ENCODE measurements at places on chromosomes 13 and 19.

DNA sequence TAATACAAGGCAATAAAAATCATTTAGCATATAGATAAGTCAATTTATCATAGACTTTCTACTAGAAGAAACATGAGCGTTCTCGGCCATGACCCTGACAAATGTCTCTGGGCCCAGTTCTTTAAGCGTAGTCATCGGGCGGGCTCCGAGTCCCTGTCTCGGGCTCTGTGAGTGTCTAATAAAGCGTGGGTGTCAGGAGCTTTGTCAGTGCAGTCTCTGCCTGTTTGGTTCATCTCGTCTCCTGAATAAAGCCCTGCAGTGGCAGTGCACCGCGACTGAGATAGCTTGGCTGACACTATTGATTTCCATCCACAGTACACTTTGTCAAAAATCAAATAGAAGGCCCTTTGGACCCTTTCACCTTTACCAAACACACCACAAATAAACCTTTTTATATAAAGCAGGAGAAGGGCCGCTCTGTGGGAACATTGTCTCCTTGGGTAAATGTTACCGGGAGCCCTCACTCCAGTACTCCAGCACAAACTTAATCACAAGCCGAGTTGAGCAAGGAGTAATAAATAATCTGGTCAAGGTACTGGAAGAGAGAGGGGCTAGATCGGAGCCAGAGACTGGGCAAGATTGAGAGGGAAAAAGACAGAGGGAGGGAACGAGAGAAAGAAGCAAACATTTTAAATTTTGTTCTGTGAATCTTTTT is 368.2 kb upstream of the TSHZ3 start:
- DNase-seq, result no peak

- no peak for DNase-seq
These were observed 333.2 kb downstream of the MYO16 start for GRCh38 chr13:108962654-108963053.

DNA sequence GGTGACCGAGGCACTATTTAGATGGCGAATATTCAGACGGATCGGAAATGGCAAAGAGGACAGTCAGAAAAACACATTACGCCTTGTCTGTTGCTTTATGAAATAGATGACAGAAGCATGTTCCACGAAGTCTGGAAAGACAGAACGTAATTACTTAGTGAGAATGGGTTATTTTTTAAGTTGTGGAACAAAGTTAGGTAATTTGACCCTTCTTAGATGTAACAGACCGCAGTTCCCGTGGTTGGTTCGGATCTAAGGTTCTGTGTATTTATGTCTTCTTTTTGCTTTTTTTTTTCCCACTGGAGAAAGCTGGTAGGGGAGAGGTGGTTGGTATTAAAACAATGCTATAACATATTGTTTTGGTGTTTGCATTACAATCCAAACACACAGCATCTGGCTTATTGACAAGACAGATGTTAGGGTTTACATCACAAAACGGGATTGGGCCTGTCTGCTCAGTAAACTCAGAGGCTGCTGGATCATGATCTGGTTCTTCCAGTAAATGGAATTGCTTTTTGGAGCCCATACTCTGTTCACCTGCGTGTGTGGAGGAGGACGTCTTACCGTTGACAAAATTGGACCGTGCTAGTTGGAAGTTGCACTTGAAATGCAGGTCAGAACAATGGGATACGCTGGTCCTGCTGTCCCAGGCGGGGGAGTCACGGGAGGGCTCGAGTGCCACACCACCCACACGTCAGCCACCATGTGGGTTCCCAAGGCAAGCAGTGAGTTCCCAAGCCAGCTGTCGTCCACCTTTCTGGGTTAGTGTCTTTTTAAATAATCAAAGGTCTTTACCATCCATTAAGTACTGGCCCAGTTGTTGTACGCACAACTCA is 13.8 kb downstream of the ATP11A start:
- DNase-seq, result no peak

- DNase-seq, result no peak
These were observed 177.1 kb downstream of the PCCA start for GRCh38 chr13:100266026-100266425.

GRCh38 chr13:113645329-113645728 is 12.7 kb downstream of the ATP4B start:
- DNase-seq, result no peak

DNA sequence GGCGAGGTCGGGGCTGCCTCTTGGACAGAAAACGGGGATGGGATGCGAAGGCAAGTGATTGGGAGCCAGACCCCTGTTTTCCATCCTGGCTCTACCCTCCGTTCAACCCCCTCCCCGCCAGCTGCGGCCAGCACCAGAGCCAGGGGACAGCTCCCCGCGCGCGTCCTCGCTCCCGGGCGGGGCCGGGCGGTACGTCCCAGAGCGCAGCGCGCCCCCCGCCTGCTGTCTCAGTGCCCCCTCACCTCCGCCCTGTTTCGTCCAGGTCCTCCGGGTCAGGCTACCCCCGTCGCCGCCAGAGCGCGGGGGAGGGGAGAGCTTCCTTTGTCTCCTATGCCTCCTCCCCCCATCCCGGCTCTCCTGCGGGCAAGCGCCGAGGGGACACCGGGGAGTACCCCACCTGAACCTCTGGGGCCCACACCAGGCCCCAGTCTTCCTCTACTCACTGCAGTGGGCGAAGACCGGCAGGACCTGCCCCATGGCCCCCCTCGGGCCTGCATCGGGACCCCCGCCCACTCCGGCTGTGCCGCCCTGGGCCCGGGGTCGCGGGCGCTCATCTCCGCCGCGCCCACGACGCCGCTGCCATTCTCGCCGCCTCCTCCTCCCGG is 396 bp downstream of the RTN2 start:
- no peak for DNase-seq

DNA sequence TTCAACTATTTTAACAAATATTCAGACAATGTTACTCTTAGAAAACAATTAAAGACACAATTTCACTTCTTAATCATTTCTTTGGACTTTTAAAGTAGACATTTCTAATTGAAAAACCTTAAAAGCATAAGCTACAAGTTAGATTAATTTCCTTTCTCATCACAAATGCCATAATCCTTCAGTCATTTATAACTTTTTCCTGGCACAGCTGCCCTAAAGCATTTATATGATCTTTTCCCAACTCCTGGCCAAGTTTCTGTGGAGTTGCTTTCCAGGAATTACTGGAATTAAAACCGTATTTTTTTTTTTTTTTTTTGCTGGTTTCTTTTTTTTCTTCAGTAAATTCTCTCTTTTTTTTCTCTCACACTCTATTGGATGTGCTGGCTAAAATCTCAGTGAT is 615.9 kb downstream of the TBC1D4 start:
- DNase-seq, result no peak

GRCh38 chr19:40217934-40218890 is at the start of gene TTC9B:
TTC9B (minus strand) TSS chr19:40218384; CDS start chr19:40218381, 3 bp downstream.
- no peak for DNase-seq

- no peak for DNase-seq
These were observed 3.5 kb downstream of the COPE start for GRCh38 chr19:18915639-18916038.

- DNase-seq, result no peak
These were observed 7.1 kb upstream of the ICAM3 start for GRCh38 chr19:10346509-10346908.

GRCh38 chr13:48879432-48879831 is 96.3 kb upstream of the FNDC3A start:
- DNase-seq, result no peak

DNA sequence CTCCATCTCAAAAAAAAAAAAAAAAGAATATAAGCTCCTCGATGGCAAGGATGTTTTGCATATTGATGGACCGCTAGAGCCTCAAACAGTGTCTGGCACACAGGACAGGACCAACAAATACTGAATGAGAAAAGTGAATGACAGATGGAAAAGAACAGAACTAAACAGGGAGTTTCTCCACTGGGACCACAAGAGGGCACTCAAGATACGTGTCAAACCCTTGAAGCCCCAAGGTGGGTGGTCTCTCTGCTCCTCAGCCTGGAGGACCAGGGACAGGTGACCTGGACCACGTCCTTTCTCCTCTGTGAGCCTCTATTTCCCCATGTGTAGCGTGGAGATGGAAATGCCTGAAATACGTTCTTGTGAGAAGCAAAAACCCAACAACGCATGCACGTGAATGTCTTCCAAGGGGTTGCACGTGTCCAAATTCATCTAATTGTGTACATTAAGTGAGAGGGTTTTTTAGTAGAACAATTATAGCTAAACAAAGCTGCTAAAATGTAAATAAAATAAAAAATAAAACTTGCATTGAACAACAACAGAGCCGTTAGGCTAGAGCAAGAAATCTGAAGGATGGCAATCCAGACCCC is 5.7 kb upstream of the CDC42EP5 start:
- DNase-seq, result no peak

GRCh38 chr13:31069808-31070534 is 91.7 kb downstream of the HSPH1 start:
- no peak for DNase-seq

GRCh38 chr13:110525328-110526319 is 35.9 kb downstream of the RAB20 start:
- no peak for DNase-seq

DNA sequence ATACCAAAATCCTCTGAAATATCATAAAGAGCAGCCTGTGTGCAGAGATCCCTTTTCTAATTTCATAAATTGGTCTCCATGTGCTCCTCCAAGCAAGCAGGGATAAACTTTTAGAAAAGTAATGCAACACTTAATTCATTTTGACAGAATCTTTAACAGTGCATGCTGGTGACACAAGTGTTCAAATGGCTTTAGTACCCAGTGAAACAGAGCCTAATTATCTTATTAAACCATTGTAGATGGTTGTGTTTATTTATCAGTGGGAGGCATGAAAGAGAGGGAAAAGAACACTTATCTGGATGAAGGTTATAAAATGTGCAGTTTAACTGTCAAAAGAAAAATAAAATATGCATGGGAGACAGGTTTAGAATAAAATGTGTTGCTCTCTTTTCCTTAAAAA is 945.0 kb upstream of the PCDH20 start:
- DNase-seq, result no peak

DNA sequence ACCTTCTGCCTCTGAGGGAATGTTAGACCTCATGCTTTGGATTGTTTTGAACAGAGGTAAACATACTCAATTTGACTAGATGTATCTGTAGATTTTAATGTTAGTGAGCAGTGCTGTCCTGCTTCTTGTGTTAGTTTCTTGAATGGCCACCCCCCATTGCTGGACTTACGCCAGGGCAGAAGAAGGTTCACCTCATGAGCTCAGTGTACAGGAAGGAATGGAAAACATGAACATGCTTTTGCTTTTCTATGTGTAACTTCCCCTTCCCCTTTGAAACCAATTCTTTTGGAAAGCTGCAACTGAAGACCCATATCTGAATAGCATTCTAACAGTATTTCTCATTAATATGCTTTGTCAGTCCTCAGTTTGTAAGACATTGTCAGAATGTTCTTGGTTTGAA is 32.3 kb downstream of the WASF3 start:
- no peak for DNase-seq

DNA sequence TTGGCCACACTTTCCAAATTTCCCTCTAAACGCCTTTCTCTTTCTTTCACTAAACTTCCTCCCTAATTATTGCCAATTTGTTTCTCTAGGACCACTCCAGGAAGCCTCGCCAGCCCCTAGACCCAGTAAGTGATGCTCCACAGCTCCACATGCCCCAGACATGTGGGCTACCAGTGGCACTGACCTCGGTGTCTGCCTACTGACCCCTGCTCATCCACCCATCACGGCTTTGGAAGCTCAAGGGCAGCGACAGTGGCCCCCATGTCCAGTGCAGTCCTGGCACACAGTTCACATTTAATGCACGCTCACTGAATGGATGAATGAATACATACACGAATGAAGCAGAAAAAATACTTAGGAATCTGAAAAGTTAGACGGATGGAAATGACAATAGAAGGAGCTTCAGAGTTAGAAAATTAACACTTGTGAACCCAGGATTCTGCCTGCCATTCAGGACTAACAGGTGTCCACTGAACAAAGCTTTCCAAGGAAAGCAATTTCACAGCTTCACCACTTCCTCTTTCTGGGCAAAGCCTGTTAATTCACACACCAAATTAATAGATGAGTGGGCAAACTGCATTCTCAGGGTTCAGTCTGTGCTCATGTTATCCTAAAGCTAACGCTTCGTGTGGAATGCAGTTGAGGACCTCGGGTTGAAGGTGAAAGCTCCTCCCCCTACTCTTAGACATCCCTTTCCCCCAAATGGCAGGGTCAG is 50.9 kb downstream of the CCDC70 start:
- DNase-seq, result no peak

- DNase-seq, result no peak
These were observed 52.7 kb downstream of the TSC22D1 start for GRCh38 chr13:44523146-44524015.

DNA sequence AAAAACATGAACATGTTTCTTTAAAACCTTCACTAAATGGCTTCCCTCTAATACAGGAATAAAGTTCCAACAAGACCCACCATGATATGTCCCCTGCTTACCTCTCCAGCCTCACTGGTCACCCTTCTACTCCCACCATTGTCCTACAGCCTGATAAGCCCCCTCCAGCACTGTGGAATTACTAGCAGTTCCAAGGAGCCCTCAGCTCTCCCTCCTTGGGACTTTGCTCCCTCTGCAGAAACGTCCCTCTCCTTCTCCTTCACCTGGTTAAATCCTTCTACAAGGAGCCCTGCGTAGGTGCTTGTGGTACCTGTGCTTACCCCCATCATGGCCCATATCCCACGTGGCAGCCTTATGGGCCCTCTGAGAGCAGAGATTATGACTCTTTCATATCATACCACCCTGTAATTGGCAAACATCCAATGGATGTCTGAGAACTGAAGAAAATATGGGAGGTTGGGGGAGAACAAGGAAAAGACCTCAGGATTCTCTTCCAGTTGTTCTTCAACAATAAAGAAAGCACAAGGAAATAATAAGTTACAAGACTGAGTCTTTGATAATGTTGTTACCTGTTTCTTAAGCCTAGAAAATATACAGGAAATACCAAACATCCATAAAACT is 26.1 kb upstream of the DOCK9 start:
- no peak for DNase-seq

All from right renal pelvis (tissue), 4 donors.